H9 (cell line): ENCODE measurements at places on chromosomes 1 and 21.
A peak's percentile ranks its signal among the peaks of the same experiment; 100 is the strongest.

- no peak overlapping the region for H3K4me3 ChIP-seq
- peaks cover 6% of the 10 kb centered on the region; the same call in 1 of the 2 replicates for H3K4me1 ChIP-seq
- no peaks in the 10 kb centered on the region for H3K36me3 ChIP-seq
- H3K27me3 ChIP-seq = no peaks in the 10 kb centered on the region
Measured at GRCh38 chr1:82560566-82560965, 759.8 kb downstream of the ADGRL2 start.

- DNase-seq = no peak
- H3K4me1 ChIP-seq = no peaks in the 10 kb centered on the region
- no peak overlapping the region for H3K4me3 ChIP-seq
- no peak overlapping the region for H3K27ac ChIP-seq
- H3K36me3 ChIP-seq = no peaks in the 10 kb centered on the region
Measured at GRCh38 chr21:34280959-34281358, 82.8 kb upstream of the KCNE2 start.

- H3K27ac ChIP-seq = no peak overlapping the region
- H3K36me3 ChIP-seq = peaks cover 14% of the 10 kb centered on the region; the same call in 2 of the 3 replicates
- H3K4me3 ChIP-seq = no peak overlapping the region
- no peaks in the 10 kb centered on the region for H3K4me1 ChIP-seq
- peak; percentile 68 for DNase-seq
Measured at GRCh38 chr1:209850342-209850979, 22.7 kb downstream of the UTP25 start.

DNA sequence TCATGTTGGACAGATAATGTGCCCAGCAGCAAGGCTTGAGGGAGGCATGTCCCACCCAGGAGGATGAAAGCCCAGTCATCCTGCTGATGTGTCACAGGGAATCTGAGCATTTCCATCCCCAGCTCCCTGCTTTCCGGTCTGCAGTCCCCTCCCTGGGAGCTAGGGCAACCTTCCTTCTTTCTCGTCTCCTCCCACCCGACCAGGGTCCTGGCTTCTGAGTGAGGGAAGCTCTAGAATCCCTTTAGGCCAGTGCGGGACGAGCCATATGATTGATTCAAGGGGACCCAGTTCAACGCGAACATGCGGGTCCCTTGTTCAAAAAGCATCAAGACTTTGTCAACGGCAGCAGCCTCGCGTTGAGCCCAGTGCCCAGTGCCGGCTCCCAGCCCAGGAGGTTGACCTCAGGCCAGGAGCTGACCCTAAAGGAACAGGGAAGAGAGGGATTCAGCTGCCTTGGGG, 96.7 kb upstream of the TMPRSS2 start:
- H3K4me1 ChIP-seq = no peaks in the 10 kb centered on the region
- no peaks in the 10 kb centered on the region for H3K27me3 ChIP-seq
- no peaks in the 10 kb centered on the region; the same call in 1 of the 2 replicates for H3K36me3 ChIP-seq

DNA sequence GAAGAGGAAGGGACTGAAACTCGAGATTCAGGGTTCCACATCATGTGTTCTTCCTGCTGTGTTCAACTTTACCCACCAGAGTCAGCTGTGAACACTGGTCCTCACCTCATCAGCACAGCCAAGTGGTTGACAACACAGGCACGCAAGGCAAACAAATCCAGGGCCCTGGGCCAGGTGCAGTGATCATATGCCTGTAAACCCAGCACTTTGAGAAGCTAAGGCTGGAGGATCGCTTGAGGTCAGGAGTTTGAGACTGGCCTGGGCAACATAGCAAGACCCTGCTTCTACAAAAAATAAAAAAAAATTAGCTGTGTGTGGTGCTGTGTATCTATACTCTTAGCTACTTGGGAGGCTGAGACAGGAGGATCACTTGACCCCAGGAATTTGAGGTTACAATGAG, 8.4 kb upstream of the XKR8 start:
- H3K27ac ChIP-seq = no peak overlapping the region
- H3K36me3 ChIP-seq = peaks cover 68% of the 10 kb centered on the region
- no peak for DNase-seq
- no peaks in the 10 kb centered on the region for H3K4me1 ChIP-seq
- no peak overlapping the region for H3K4me3 ChIP-seq
- no peaks in the 10 kb centered on the region for H3K27me3 ChIP-seq

DNA sequence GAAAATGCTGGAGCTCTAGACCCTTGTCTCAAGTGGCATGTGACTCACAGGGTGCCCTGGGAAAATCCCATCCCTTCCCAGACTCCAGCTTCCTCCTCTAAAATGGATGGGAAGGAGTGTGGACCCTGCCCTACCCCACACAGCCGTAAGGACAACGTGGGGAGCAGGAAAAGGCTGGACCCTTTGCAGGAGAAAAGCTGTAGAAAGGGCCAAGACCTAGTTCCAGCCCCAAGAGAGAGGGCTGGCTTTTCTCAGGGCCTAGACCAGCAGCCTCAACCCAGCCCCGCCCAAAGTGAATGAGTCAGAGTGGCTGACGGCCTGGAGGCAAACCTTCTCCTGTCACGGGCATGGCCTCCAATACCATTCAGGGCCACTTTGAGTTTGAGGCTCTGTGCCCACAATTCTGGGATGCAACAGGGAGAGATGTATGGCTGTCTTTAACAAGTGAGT, 1.1 kb downstream of the LAMB3 start:
- DNase-seq = no peak
- no peaks in the 10 kb centered on the region for H3K36me3 ChIP-seq
- no peak overlapping the region for H3K4me3 ChIP-seq

DNA sequence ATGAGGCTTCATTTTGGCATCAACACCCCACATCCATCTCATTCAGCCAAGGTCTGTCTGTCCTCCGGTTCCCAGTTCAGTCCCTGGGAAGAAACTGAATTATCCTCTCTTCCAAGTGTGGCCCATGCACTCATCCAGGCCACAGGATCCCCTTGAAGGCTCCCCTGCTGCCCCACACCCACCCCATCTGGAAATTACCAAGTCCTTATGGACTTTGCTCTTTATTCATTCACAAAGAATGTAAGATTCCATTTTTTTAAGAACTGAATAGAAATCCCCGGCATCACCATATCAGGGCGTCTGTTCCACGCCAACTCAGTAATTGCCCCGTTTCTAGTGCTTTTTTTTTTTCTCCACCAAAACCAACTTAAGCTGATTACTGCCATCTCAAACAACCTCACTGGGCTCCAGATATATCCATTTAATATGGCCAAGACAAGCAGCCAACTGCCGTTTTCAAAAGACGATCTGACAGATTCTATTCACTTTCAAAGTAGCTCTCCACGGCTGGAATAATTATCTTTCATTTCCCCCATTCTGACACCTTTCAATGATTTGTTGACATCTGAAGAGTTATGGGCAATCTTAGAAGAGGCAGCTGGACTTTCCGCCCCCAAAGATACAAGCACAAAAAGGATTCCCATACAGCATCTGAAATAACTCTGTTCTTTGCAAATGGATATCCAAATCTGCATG, 55.9 kb downstream of the OLIG1 start:
- no peak for DNase-seq
- no peak overlapping the region for H3K4me3 ChIP-seq
- peaks cover 7% of the 10 kb centered on the region for H3K4me1 ChIP-seq
- no peaks in the 10 kb centered on the region for H3K36me3 ChIP-seq

GRCh38 chr1:203990118-203990517, 82.8 kb upstream of the SOX13 start:
- no peak for DNase-seq
- no peak overlapping the region for H3K27ac ChIP-seq
- H3K4me3 ChIP-seq = no peak overlapping the region
- H3K27me3 ChIP-seq = peaks cover 2% of the 10 kb centered on the region; the same call in 1 of the 2 replicates
- H3K4me1 ChIP-seq = peaks cover 4% of the 10 kb centered on the region; the same call in 1 of the 2 replicates

GRCh38 chr1:2379733-2380404, 11.5 kb downstream of the MORN1 start:
- DNase-seq = no peak
- H3K27ac ChIP-seq = no peak overlapping the region
- H3K4me3 ChIP-seq = no peak overlapping the region
- no peaks in the 10 kb centered on the region for H3K36me3 ChIP-seq
- no peaks in the 10 kb centered on the region for H3K4me1 ChIP-seq
- H3K27me3 ChIP-seq = no peaks in the 10 kb centered on the region

DNA sequence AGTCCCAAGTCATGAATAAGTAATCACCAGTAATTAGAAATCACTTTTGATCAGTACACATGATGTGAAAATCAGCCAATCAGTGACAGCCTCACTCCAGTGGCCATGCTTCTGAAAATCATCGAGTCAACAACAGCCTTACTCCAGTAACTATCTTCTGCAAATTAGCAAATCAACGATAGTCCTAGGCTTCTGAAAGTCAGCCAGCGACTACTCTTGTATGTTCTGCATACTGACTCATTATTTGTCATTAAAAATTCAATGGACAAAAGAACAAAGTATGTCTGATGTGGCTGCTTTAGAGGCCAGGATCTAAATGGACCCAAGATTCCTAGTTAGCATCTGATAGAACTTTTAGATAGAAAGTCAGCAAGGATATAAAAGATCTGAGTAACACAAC, 102.5 kb downstream of the GPR52 start:
- no peak for DNase-seq
- no peaks in the 10 kb centered on the region for H3K27me3 ChIP-seq
- no peak overlapping the region for H3K4me3 ChIP-seq
- H3K27ac ChIP-seq = no peak overlapping the region

GRCh38 chr1:21623410-21623961, 45.7 kb downstream of the RAP1GAP start:
- peaks cover 6% of the 10 kb centered on the region; the same call in 1 of the 2 replicates for H3K4me1 ChIP-seq
- H3K27ac ChIP-seq = no peak overlapping the region
- H3K36me3 ChIP-seq = no peaks in the 10 kb centered on the region
- H3K27me3 ChIP-seq = peaks cover 3% of the 10 kb centered on the region; the same call in 1 of the 2 replicates
- H3K4me3 ChIP-seq = peak overlapping the region; percentile 50; the same call in 2 of the 3 replicates
- no peak for DNase-seq

GRCh38 chr1:116115476-116116439, 4.6 kb downstream of the MAB21L3 start:
- no peak for DNase-seq
- no peaks in the 10 kb centered on the region for H3K4me1 ChIP-seq
- no peaks in the 10 kb centered on the region for H3K27me3 ChIP-seq
- no peaks in the 10 kb centered on the region for H3K36me3 ChIP-seq
- H3K27ac ChIP-seq = no peak overlapping the region

GRCh38 chr1:205350124-205350523, 6.6 kb downstream of the KLHDC8A start:
- no peak for DNase-seq
- no peak overlapping the region for H3K27ac ChIP-seq
- H3K4me3 ChIP-seq = no peak overlapping the region; the same call in 2 of the 3 replicates
- peaks cover 6% of the 10 kb centered on the region; the same call in 1 of the 2 replicates for H3K4me1 ChIP-seq
- H3K36me3 ChIP-seq = no peaks in the 10 kb centered on the region
- H3K27me3 ChIP-seq = no peaks in the 10 kb centered on the region

DNA sequence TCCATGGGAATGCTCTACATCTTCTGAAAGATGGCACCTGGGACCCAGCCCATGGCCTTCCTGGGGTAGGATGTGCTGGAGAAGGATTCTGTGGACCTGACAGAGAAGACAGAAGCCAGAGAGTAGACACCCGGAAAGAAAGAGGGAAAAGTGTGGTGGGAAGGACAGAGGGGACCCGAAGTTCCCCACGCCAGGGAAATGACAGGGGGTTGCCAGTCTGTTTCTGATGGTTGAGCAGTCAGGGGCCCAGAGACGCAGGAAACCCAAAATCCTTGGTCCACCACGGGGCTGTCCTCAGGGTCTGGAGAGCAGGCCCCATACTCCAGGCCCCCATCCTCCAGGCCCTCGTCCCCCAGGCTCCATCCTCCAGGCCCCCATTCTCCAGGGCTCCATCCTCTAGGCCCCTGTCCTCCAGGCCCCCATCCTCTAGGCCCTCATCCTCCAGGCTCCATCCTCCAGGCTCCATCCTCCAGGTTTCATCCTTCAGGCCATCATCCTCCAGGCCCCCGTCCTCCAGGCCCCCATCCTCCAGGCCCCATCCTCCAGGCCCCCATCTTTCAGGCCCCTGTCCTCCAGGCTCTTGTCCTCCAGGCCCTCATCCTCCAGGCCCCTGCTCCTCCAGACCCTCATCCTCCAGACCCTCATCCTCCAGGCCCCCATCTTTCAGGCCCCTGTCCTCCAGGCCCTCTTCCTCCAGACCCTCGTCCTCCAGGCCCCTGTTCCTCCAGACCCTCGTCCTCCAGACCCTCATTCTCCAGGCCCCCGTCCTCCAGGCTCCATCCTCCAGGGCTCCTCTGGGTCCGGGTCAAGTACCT, 1.0 kb upstream of the TFF2 start:
- no peaks in the 10 kb centered on the region for H3K27me3 ChIP-seq
- no peak overlapping the region for H3K27ac ChIP-seq
- DNase-seq = peak; percentile 4
- peaks cover 3% of the 10 kb centered on the region; the same call in 2 of the 3 replicates for H3K36me3 ChIP-seq
- no peaks in the 10 kb centered on the region for H3K4me1 ChIP-seq

GRCh38 chr21:41672543-41672915, 94.3 kb downstream of the RIPK4 start:
- no peak for DNase-seq
- no peak overlapping the region for H3K4me3 ChIP-seq
- H3K27ac ChIP-seq = no peak overlapping the region

GRCh38 chr1:119713749-119714456, 2.2 kb downstream of the PHGDH start:
- DNase-seq = peak; percentile 70
- H3K36me3 ChIP-seq = peaks cover 34% of the 10 kb centered on the region
- peaks cover 25% of the 10 kb centered on the region for H3K4me1 ChIP-seq
- no peaks in the 10 kb centered on the region for H3K27me3 ChIP-seq
- H3K27ac ChIP-seq = no peak overlapping the region
- peak overlapping the region; percentile 100 for H3K4me3 ChIP-seq

- no peak overlapping the region for H3K27ac ChIP-seq
- no peak overlapping the region for H3K4me3 ChIP-seq
- no peaks in the 10 kb centered on the region for H3K27me3 ChIP-seq
- DNase-seq = no peak
- no peaks in the 10 kb centered on the region for H3K4me1 ChIP-seq
Measured at GRCh38 chr1:225973158-225973557, 26.0 kb downstream of the SDE2 start.

DNA sequence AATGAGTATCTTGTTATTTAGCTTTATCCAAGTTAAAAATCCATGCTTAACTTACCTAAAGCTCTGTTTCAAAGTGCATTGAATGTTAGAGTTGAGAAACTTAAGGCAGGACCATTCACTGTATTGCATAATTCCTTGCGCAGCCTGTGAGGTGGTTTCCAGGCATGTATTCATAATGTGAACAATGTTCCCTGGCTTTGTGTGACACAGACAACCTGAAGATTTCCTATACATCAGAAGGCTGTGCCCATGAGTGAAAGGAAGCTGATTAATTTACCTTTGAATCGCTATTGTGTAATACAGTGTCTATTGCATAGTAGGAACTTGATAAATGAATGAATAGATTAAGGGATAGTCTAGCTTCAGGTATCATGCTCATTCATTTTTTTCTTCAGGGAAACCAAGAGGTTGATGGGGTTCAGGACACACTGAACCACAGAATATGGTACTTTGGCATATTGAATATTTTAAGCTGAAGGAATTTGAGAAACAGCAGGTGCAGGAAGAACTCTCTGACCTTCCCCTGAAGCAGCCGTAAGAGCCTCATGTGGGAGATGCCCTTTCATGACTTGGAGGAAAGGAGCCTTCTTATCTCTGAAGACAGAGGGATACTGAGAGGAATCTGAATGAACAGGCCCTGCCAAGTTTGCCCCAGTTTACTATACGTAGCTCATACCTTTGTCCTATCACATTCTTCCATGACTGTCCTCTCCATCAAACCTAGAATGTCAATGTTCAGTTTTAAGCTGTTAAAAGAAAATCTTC, 88.6 kb upstream of the GNG12 start:
- no peak overlapping the region for H3K4me3 ChIP-seq
- no peaks in the 10 kb centered on the region for H3K27me3 ChIP-seq
- H3K36me3 ChIP-seq = no peaks in the 10 kb centered on the region

GRCh38 chr1:5477716-5478115, 514.5 kb downstream of the NPHP4 start:
- no peaks in the 10 kb centered on the region for H3K36me3 ChIP-seq
- no peaks in the 10 kb centered on the region for H3K27me3 ChIP-seq
- H3K4me3 ChIP-seq = no peak overlapping the region
- no peaks in the 10 kb centered on the region for H3K4me1 ChIP-seq
- no peak for DNase-seq
- no peak overlapping the region for H3K27ac ChIP-seq
